ENCODE measurements at places on chromosomes 13 and 19.
A peak's percentile ranks its signal among the peaks of the same experiment; 100 is the strongest.

- DNase-seq = no peak
These were observed 153.8 kb downstream of the KCTD12 start for GRCh38 chr13:76732367-76732766.

DNA sequence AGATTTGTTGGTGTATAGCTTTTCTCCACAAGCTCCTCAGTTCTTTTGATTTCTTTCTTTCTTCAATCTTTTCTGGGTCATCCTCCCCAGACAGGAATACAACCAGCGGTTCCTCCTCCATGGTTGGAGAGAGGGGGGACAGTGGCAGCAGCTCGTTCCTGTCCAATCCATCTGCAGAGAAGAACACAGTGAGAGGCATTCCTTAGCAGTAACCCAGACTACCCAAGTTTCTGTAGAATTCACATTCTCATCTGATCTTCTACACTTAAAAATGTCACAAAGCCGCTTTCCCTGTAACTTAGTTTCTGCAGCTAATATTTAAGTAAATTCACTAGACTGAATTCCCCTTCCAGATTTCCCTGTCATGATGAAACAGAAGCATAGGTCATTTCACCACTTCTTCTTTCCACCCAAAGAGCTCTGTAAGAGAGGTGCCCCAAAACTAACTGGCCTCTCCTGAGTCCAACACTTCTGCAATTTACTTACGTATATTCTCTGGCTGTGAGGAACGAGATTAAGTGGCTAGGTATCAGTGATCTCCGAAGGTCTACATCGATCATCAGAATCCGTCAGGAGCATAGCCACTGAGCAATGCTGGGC, 171.9 kb downstream of the TBC1D4 start:
- no peak for DNase-seq

DNA sequence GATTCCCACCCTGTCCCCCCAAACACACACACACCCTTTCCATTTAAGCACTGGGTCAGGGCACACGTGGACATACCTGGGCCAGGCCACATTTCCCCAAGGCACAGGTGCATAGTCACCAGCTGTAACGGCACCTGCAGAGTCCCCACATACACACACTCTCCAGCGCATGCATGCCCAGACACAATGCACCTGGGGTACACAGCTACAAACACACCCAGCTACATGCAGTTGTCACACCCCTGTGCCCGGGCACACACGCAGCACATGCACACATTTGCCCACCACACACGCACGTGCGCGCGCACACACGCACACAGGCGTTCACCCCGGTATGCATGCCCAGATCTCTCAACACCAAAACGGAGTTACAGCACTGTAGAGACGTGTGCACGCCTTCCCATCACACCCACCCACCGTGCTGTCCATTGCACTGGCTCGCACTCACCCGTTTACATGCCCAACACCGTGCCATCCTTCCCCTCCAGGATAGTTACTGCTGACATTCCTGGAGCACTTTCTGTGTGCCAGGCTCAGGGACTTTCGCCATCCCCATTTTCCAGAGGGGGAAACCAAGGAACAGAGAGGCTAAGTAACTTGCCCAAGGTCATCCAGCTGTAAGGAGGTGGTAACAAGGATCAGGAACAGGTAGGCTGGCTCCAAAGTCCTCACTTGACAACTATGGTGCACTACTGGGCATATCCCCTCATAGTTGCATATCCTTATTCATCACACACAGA, 749 bp upstream of the SHANK1 start:
- no peak for DNase-seq

DNA sequence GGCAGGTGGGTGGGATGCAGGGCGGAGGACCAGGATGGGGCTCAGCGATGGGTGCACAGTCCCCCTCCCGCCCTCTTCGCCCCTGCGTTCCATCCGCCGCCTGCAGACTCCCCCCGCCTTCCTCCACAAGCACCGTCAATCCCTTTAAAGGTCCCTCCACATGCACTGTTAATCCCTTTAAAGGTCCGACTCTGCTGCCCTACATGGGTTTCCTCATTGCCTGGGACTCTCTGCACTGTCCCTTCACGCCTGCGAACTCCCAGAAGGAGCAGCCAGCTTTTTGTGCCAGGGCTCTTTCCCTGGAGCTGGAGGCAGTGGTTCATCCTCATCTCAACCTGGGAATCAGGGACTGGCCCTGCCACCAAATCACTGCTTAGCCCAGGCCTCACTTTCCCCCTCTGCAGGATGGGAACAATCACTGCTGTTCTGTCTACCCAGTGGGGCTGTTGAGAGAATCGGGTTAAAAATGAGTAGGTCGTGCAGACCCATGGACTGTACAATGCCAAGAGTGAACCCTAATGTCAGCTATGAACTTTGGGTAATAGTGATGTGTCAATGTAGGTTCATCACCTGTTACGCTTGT, 20.4 kb downstream of the ZNF574 start:
- no peak for DNase-seq

DNA sequence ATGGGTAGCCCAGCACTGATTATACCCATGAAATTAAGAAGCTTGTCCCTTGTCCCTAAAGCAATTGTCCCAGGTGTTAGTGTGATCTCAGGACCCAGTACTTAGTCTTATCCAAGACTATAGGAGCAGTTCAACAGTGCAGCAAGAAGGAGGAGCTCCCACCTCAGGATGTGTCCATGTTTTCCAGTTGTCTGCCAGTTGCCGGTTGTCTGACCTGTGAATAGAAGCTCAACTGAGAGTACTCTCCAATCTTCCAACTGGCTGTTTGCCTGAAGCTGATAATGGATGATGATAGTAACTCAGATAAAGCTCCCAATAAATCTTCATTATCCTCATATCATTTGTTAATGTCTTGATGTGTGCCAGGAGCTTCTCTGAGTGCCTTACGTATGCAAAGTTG, 107.2 kb upstream of the HTR2A start:
- no peak for DNase-seq

GRCh38 chr19:30314056-30314804, 58.0 kb upstream of the ZNF536 start:
- DNase-seq = no peak

DNA sequence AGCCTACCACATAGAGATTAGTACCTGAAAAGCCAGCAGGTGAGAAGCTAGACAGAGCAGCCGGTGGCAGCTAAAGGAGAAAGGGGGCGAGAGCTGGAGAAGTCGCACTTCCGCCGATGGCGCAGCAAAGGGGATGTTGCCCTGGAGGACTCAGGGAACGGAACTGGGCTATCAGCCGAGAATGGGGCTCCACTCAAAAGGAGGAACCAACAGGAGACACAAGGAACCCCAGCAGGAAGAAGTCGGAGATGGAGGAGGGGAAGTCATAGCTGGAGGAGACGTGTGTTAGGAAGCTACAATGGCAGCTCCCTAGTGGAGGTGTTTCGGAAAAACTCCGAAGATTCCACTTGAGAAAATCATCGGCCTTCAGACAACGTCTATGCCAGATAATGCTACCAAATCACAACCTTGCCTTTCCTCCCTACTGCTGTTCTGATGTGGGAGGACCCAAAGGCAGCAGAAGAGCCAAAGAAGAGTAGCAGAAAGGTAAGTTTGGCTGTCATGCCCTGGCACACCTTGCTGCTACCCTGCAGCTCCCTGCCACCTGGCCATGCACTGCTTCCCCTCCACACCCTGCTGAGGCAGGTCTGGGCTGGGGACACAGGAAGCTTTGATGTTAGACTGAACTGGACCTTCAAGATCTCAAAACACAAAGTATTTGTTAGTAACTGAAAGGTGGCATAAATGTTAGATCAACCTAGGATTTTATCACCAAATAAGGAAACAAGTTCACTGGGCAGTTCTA, 127.9 kb downstream of the DLEU7 start:
- no peak for DNase-seq

DNA sequence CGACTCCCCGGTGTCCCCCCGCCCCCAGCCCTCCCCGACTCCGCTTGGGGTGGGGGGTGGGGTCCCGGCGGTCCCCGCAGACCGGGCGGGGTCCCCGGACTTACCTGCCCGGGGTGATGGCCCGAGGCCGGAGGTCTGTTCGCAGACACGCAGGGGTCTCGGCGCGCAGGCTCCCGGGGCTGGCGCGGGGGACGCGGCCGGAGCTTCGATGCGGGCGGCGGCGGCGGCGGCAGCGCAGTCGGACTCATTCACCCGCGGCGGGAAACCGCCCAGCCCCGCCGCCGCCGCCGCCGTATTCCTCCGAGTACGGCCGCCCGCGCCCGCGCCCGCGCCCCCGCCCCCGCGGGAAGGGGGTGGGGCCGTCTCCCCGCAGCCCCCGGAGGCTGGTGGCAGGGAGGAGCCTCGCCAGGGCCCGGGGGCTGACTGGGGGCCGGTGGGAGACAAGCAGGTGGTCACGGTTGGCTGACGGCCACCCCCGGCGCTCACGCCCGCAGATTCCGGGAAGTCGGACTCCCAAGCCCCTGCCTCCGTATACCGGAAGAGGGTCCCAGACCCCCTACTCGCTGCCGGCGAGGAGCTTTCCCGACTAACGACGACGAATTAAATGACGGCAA, at the start of gene C2CD4C:
Gene C2CD4C (minus strand): TSS at position 246 of the 614 bp plus-strand sequence. CDS start 786 bp downstream, outside the sequence.
- no peak for DNase-seq

GRCh38 chr19:36973021-36973843, 57.1 kb downstream of the ZNF568 start:
- DNase-seq = peak; percentile 86

GRCh38 chr19:35673121-35673804, 6.9 kb downstream of the UPK1A start:
- DNase-seq = no peak

- DNase-seq = no peak
These were observed 10.2 kb downstream of the CAPN12 start for GRCh38 chr19:38734176-38734425.

DNA sequence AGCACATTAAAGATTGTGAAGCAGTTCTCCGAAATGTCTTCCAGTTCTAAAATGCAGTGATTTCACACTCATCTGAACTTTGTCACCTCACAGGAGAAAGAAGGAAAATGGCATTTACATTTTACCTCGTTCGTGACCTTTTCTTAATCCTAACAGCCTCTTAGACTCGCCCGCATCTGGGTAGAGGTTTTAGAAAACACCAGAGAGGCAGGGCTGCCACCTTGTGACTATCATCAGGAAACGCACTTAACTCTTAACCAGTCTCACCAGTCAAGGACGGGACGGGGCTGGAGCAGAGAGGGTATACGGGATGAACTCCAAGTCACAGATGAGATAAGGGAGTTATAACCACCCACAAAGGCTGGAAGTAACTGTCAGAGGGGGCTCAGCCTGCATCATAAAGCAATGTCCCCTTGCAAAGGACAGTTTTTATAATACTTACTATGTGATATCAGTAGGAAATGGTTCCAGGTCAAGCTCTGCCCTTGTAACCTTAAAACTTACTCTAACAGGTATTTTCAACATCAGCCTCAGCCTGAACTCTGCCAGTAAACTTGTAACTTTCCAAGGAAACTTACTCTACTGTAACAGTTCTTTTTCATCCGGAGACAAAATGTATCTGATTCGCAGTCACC, 8.6 kb upstream of the CEACAM6 start:
- DNase-seq = peak; percentile 27

GRCh38 chr13:93646245-93646644, 419.6 kb downstream of the GPC6 start:
- no peak for DNase-seq

DNA sequence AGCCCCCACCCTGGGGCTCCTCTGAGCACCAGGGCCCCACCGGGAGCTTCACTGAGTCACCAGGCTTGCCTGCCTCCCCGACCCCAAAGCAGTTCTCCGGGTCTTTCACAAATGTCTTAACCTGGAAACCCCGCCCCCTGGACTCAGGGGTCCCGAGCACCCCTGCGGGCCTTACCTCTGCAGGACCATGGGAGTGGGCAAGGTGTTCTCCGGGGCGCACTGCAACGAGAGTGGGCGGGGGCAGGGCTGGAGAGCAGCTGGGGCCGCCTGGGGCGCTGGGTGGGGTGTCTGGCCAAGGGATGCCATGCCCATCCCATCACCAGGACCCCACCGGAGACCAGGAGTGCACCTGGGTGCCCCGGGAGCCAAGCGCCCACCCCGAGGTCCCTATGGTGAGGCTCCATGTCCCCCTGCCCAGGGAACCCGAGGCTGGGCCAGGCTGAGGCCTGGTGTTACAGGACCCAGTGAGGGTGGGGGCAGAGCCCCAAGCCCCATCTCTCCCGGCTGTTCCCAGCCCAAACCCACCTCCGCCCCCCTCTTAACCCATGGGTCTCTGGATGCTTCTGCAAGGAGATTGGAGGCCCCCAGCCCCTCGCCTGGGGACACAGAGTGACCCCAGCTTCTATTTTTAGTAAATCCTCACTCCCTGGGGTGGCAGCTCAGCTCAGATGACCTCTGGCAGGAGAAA, 10.9 kb downstream of the MKNK2 start:
- DNase-seq = no peak

- DNase-seq = no peak
These were observed 8.1 kb downstream of the SARS2 start for GRCh38 chr19:38922482-38922881.

- DNase-seq = no peak
These were observed 38.5 kb upstream of the TFDP1 start for GRCh38 chr13:113545931-113546516.

DNA sequence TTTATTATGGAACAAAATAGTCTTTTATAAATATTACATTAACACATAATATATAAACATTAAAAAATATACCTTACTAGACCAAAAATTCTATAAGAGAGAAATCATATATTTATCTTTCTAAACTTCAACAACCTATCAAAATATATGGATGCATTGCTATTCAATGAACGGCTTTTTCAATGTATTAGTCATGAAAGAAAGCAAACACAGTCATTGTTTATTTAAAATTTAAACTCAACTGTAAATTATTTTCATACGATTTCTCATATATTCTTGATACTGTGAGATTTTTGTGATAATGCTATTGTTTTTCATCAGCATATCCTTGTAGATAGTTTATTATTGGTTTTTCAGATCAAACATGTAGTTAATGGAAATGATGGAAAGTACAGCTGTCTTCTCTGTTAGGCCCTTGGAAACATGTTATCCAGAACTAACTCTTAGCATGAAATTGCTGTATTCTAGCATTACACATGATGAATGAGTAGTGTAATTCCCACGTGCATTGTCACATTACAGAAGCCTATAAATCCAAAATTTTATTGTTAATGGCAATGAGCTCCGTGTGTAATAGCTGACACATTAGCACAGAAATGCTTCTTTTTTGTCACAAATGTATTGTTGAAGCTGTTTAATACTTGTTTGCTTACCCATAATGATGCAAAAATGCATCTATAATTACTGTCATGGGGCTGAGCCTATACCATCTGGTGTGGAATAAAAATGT, 1639.9 kb downstream of the SLITRK5 start:
- DNase-seq = no peak

- no peak for DNase-seq
These were observed 87.6 kb downstream of the MYCBP2 start for GRCh38 chr13:77239312-77239711.

GRCh38 chr13:41597348-41598041, 140.1 kb downstream of the RGCC start:
- DNase-seq = no peak

GRCh38 chr19:49057636-49058234, at the start of gene CGB7:
Gene CGB7, minus strand, starts transcription at chr19:49057749. Its CDS starts 2,374 bp downstream, at chr19:49055375.
- no peak for DNase-seq

- DNase-seq = peak; percentile 38
These were observed 61.4 kb upstream of the NFIC start for GRCh38 chr19:3304871-3305423.

All from DMS 273 treated with DMSO at 0.1 percent for 48 hours (cell line).